ENCODE measurements at places on chromosomes 6 and 20.

DNA sequence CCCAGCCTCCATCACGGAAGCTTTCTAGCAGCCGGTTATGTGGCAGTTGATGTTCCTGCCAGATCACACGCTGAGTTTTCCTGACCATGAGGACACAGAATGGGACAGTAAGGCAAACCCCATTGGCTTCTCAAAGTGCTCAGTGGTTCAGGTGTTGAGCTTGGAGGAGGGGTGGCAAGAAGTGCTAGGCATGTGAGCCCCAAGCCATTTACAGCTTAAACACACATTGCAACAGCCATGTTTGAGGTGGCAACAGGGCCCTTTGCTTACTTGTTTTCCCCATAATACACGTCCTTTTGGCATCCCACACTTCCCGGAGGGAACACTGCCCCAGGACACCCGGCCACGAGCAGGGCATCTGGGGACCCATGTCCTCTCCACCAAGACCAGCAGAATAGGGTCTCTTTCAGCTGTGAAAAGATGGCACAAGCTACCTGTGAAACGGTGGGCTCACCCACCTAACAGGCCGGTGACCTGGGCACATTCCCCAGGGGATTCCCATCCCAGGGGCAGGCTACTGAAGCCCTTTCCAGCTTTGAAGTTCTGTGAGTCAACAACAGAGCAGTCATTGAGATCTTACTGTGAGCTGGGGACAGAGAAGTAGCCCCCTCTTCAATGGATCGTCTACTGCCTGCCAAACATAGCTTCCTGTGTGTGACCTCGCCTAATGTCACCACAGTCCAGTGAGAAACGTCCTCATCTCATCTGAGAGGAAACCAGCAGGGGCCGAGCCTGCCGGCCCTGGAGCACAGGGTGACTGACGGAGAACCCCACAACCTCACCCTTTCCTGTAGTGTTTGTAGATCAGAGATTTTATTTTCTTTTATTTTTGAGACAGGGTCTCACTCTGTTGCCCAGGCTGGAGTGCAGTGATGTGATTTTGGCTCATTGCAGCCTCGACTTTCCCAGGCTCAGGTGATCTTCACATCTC lies 4.0 kb upstream of the TLDC2 start:
- H3K4me1 ChIP-seq = peaks cover 5% of the 10 kb centered on the region
- no peaks in the 10 kb centered on the region for H3K36me3 ChIP-seq
- DNase-seq = no peak
- H3K27ac ChIP-seq = no peak overlapping the region

DNA sequence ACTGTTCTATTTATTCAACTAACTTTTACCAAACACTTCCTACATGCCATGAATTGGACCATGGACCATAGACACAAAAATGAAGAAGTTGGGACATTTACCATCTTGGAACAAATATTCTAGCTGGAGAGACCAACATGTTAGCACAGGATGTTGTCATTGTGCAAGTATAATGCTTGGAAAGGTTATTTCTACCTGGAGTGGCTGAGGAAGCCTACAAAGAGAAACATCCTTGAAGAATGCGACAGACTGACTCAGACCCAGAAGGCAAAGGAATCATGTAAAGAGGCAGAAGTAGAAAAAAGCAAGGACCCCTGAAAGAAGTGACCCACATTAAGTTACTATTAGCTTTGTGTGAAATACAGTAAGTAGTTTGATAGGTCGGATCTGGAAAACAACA lies 180.9 kb downstream of the SOD2 start:
- no peaks in the 10 kb centered on the region for H3K4me1 ChIP-seq
- H3K27ac ChIP-seq = no peak overlapping the region
- no peaks in the 10 kb centered on the region for H3K36me3 ChIP-seq
- H3K27me3 ChIP-seq = peaks cover 12% of the 10 kb centered on the region

- no peaks in the 10 kb centered on the region for H3K36me3 ChIP-seq
- H3K4me3 ChIP-seq = no peak overlapping the region
- no peaks in the 10 kb centered on the region for H3K4me1 ChIP-seq
- H3K27ac ChIP-seq = no peak overlapping the region
- no peak for DNase-seq
Observed at GRCh38 chr20:8423482-8423881, 291.4 kb downstream of the PLCB1 start.

- DNase-seq = peak; percentile 52
- no peaks in the 10 kb centered on the region for H3K27me3 ChIP-seq
- peaks cover 4% of the 10 kb centered on the region for H3K4me1 ChIP-seq
- no peak overlapping the region for H3K27ac ChIP-seq
Observed at GRCh38 chr20:25294459-25295385, 46.8 kb downstream of the PYGB start.

- no peak overlapping the region for H3K4me3 ChIP-seq
- no peak overlapping the region for H3K27ac ChIP-seq
- H3K27me3 ChIP-seq = no peaks in the 10 kb centered on the region
- H3K4me1 ChIP-seq = no peaks in the 10 kb centered on the region
- DNase-seq = no peak
Observed at GRCh38 chr6:156021746-156022396, 566.2 kb upstream of the NOX3 start.

GRCh38 chr6:40152701-40153436 lies 218.6 kb upstream of the MOCS1 start:
- peaks cover 25% of the 10 kb centered on the region for H3K4me1 ChIP-seq
- H3K27me3 ChIP-seq = peaks cover 6% of the 10 kb centered on the region
- no peak overlapping the region for H3K4me3 ChIP-seq
- no peak overlapping the region for H3K27ac ChIP-seq
- peaks cover 1% of the 10 kb centered on the region for H3K36me3 ChIP-seq

DNA sequence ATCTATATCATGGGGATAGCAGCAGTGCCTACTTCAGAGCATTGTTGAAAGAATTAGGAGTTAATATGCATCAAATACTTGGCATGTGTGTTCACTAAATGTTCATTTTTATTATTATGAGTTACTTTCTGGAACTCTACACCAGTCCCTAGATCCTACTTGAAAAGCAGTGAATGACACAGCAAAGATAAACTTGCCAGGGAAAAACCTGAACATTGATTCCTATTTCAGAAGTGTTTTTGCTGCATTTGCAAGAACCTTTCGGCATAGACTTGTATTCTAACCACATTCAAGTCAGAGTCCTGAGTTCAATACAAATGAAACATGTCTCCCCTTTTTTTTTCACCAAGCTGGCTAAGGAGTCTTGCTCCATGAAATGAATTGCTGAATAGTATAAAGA lies 187.4 kb upstream of the TAB2 start:
- no peak overlapping the region for H3K27ac ChIP-seq
- DNase-seq = no peak
- no peaks in the 10 kb centered on the region for H3K36me3 ChIP-seq
- no peak overlapping the region for H3K4me3 ChIP-seq
- H3K27me3 ChIP-seq = no peaks in the 10 kb centered on the region

GRCh38 chr6:100460650-100461204 lies 4.0 kb downstream of the SIM1 start:
- peaks cover 2% of the 10 kb centered on the region for H3K36me3 ChIP-seq
- H3K27ac ChIP-seq = no peak overlapping the region

DNA sequence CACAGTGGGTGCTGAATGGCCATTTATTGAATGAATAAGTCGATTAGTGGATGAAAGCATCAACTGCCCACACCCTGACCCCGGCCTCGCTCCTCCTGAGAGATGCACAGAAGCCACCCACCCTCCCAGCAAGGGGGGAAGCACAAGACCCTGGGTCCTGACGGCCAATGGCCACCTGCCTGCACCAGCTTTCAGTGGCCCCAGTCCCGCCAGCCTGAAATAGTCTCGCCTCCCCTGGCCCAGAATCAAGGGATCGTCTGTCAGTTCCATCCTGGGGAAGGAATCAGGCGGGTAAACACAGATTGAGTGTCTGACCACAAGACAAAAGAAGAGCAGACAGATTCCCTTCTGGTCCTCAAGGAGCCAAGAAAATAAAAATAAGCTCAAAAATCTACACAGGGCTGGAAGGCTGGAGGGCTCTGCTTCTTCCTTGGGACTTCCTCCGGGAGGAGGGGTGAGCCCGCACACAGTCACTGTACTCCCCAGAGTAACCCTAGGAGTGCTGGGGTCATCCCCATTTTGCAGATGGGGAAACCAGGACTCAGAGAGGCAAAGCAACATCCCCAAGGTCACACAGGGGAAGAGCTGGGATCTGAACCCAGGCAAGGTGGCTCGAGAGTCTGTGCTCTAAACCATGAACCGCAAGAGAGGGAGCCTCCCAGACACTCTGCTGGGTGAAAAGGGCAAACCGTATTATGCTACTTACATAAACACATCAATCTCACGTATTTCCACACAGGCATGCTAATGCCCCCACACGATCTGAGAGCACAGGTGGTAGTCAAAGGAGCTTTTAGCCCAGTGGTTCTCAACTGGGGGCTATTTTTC lies 7.8 kb downstream of the PREX1 start:
- H3K36me3 ChIP-seq = peaks cover 10% of the 10 kb centered on the region
- peak overlapping the region; percentile 84 for H3K27ac ChIP-seq
- peak overlapping the region; percentile 74 for H3K4me3 ChIP-seq
- H3K27me3 ChIP-seq = no peaks in the 10 kb centered on the region
- peaks cover 74% of the 10 kb centered on the region for H3K4me1 ChIP-seq
- no peak for DNase-seq

DNA sequence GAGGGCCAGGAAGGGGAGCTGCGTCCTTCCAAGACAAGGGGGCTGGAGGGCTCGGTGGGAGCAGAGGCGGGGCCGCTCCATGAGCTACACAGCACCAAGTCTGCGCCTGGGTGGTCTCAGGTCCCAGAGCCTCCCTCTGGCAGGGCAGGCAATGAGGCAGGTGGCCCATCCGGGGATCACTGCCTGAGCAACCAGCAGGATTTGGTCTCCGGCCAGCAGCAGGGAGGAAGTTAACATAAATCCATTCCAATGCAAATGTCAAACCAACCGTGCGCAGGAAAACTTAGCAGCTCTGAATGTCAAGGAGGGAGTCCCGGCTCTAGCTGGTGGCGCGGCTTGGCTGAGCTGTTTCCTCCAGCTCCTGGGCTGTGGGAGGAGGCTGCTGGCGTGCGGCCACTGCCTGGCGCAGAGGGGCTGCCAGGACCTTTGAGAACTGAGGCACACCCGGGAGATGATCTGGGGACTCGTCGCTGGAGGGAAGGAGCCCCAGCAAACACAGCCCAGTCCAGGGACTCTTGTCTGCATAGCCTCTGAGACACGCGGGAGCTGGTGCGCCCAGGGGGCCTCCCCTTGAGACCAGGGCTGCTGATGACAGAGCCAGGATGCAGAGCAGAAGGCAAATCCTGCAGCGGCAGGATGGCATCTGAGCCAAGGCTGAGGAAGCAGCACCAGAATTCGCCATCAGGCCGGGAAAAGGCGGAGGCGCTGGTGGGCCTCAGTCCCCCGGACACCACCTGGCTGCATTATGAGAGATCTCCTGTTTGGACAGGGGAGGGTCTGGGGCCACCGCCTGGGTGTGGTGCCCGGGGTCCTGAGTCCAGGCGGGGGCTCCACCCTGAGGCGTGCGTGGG lies 33.1 kb upstream of the CHRNA4 start:
- no peak overlapping the region for H3K27ac ChIP-seq
- peaks cover 13% of the 10 kb centered on the region for H3K27me3 ChIP-seq
- no peak overlapping the region for H3K4me3 ChIP-seq
- no peaks in the 10 kb centered on the region for H3K36me3 ChIP-seq
- no peaks in the 10 kb centered on the region for H3K4me1 ChIP-seq

- no peak overlapping the region for H3K27ac ChIP-seq
- peaks cover 7% of the 10 kb centered on the region for H3K4me1 ChIP-seq
- H3K4me3 ChIP-seq = no peak overlapping the region
- DNase-seq = no peak
Observed at GRCh38 chr6:11931296-11932035, 80.6 kb upstream of the HIVEP1 start.

GRCh38 chr6:17096652-17097051 lies 5.2 kb upstream of the STMND1 start:
- H3K27ac ChIP-seq = no peak overlapping the region
- no peak overlapping the region for H3K4me3 ChIP-seq
- no peak for DNase-seq
- H3K36me3 ChIP-seq = no peaks in the 10 kb centered on the region
- peaks cover 4% of the 10 kb centered on the region for H3K4me1 ChIP-seq

DNA sequence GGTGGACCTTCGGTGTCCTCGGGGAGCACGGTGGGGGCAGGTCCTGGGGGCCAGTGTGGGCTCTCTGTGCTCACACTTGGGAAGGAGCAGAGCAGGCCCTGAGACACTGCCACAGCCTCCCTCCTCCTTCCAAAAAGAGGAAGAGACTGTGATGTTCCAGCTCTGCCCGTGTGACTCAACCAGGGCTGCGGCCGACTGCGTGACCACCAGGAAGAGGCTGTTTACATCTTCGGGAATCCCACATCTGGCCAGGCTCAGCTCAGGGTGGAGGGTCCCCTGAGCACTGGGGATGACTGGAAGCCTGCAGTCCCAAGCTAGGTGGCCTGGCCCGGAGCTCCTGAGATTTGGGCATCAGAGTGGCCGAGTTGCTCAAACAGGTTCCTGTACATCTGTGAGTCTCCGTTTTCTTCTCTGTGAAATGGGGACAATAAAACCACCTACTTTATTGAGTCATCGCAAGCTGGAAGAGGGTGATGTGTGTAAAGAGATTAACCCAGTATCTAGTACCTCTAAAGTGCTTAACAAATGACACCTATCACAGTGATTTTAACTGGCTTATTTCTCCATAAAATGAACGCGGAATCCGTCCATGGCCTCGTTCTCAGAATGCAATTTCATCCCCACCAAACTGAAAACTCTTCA lies 242.1 kb downstream of the DLL1 start:
- no peak overlapping the region for H3K27ac ChIP-seq
- H3K4me3 ChIP-seq = no peak overlapping the region
- H3K4me1 ChIP-seq = no peaks in the 10 kb centered on the region
- H3K36me3 ChIP-seq = no peaks in the 10 kb centered on the region
- H3K27me3 ChIP-seq = peaks cover 2% of the 10 kb centered on the region

GRCh38 chr6:54991761-54992330 lies 145.3 kb downstream of the FAM83B start:
- no peak for DNase-seq
- H3K27me3 ChIP-seq = no peaks in the 10 kb centered on the region
- no peak overlapping the region for H3K4me3 ChIP-seq
- no peaks in the 10 kb centered on the region for H3K4me1 ChIP-seq
- no peaks in the 10 kb centered on the region for H3K36me3 ChIP-seq

DNA sequence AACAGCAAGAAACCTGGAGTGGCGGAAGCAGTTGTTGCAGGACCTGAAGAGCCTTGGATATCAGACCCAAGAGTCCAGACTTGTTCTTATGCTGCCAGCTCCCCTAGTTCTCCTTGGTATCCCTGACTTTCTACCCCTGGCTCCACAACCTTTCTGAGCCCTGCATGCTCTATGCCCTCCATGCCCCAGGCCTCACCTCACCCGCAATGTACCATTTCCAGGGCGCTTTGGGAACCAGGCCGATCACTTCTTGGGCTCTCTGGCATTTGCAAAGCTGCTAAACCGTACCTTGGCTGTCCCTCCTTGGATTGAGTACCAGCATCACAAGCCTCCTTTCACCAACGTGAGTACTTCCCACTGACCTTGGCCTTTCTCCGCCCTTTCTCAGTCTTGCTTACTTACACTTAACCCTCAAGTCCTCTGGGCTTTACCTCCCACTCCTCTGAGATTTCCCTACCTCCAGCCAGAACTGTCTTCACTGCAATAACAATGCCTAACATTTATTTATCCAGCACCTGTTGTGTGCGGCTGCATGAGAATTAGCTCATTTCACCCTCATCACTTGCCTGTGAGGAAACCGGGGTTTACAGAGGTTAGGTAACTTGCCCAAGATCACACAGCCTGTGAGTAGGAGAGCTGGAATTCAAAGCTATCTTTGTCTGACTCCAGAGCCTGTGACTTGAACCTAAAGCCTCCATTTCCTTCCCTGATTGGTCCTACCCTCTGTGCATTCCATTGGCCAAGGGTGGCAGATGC lies 2.3 kb downstream of the POFUT1 start:
- no peaks in the 10 kb centered on the region for H3K27me3 ChIP-seq
- no peak overlapping the region for H3K4me3 ChIP-seq
- DNase-seq = no peak
- H3K4me1 ChIP-seq = peaks cover 42% of the 10 kb centered on the region
